ENCODE measurements at places on chromosomes 2 and 18.
A peak's percentile ranks its signal among the peaks of the same experiment; 100 is the strongest.

DNA sequence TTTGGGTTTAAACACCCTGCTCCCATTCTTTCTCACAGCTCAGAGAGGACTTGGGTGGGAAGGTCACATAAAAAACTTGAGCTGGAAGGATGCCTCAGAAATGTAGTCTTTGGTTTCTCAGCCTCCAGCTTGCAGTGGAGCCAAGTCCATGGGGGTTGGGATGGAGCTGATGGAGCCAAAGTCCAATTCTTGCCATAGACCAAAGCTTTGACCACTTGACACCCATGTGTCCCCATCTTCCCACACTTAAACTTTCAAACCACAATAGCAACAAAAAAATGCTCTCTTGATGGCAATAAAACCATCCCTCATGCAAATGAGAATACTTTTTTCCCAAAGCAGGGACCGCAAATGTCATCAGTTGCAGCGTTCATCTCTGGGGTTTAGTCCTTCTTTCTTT, 14.7 kb upstream of the DAW1 start:
- no peak for DNase-seq

- DNase-seq: no peak
These were observed 6.4 kb downstream of the ZEB2 start for GRCh38 chr2:144513388-144514101.

- DNase-seq: no peak
These were observed 39.5 kb downstream of the RRM2 start for GRCh38 chr2:10161961-10162441.

DNA sequence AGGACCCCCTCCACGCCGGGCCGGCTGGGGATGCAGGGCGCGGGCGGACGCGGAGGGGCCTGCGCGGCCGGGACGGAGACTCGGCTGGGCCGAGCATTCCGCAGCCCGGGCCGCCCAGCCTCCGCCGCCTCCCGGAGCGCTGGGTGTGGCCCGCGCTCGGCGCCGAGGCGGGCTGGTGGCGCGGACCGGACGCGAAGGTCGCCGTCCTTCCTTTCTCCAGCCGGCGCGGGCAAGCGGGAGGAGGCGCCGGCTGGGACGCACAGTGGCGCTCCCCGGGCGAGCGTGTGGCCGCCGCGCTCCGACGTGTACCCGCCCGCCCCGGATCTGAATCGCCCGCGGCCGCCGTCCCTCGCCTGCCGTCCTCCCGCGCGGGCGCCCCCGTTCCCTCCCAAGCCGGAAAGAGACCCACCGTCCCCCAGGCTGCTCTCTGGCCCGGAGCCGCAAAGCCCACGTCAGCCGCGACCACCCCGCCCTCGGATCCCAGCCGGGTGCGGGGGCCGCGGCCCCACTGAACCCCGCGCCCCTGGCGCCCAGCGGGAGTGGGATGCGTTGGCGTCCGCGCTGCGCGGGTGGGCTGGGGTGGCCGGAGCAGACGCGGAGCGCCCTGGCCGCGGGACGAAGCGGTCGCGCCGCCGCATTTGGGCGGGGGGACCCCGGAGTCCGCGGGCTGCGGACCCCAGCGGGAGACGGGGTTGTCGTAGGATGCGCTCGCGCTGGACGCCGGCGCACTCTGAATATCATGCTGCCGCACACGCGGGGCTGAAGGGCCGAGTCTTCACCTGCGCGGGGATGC, 634 bp downstream of the SPATS2L start:
- DNase-seq: no peak

GRCh38 chr2:73020657-73021370, 50.7 kb downstream of the SFXN5 start:
- DNase-seq: peak; percentile 63

DNA sequence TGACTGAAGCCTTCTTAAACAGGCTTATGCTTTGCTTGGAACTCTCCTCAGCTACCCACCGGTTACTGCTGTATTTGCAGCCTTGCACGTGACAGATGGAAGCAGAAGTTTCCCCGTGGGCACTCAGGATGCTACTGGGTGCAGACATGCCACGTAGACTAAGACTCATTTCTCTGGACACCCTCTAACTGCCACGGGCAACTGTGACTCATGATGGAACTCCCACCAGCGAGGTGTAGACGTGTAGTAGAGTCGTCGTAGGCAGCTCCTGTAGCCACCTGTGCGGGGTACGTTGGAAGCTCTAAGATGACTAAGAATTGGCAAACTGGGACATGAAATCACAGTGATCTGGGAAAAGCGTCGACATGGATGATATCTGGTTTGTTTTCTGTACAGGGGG, 27.5 kb downstream of the TSHZ1 start:
- no peak for DNase-seq

DNA sequence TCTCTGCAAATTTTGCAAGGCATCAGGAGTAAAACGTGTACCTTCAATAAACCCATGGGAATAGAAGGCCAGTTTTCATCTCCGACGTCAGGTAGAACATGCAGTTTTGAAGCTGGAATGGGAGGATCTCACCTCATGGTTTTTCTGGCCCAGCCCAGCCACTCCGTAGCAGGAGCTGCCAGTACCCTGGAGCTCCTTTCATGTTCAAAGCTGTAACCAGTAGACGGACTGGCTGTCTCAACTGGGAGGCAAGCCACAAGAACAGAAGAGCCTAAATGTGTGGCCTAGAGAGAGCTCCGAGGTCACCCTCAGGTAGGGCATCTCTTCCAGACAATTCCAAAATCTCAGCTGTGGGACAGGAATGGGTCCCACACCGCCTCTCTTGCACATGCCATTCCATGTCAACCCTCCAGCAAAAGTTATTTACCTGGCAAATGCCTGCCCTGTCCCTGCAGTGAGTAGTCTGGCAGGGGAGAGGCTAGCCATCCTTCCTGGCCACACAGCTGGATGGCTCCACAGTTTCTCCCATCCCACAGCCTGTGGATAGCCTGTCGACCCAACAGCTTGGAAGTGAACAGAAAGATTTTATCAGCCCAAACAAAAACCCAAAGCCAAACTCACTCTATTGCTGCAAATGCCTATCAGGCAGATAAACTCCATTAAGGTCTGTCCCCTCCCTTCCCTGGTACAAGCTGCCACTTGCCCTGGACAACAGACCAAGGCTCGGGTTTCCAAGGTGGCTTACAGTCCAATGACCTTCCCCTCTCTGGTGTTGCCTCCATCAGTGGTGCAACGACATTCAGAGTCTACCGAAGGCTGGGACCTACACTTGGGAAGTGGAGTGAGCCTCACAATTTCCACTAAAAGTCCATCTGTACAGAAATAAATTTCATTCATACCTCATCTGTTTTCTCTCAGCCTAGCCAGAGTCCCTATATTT, 27.8 kb downstream of the CRACDL start:
- DNase-seq: no peak

GRCh38 chr18:25743646-25744151, 346.7 kb downstream of the SS18 start:
- no peak for DNase-seq

All from NCI-H460 (cell line).